ENCODE measurements at places on chromosomes 5 and 9.

DNA sequence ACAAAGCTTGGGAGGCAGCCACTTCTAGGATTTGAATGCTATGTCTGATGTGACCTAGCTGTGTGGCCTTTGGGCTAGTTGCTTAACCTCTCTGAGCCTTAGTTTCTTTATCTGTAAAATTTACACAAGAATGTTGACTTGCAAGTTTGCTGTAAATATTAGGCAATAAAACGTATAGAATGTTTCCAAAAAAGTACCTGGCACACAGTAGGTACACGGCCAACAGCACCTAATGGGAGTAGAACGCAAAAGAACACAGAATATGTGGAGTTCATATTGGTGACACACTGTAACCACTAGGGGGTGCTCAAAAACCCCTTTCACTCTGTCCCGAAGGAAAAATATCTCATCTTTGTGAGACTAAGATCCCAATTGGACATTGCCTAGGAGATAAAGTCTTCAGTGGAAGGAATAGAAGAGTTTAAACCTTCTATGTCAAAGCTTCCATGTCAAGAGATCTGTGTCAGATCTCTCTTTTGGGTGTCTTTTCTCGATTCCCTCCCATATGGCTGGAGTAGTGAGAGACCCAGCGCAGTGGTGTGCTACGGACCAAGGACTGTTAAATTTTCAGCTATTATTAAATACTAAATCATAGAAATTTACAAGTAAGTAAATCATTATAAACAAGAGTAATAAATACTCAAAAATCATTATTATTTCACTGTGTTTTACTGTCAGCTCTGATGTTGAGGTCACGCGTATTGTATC, 145.4 kb upstream of the RAD23B start:
- peak; percentile 34 for DNase-seq

DNA sequence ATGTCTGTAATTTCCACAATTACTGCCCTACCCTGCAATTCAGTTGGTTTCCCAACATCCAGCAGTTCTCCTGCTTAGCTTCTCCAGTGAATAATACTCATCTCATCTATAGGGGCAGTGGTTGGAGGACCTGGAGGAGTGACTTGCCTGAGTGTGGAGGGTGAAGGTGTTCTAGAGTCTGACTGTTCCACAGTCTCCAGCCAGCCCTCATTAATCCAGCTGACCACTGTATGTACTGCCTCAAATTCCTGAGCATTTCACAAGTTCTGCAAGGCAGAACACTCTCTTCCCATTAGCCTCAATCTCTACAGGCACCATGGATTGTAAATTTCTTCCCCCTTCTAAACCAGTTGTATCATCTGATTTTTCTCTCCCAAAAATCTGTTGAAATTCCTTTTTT, 147.4 kb upstream of the NFIL3 start:
- no peak for DNase-seq

GRCh38 chr9:107100591-107100990, 182.5 kb upstream of the RAD23B start:
- DNase-seq = no peak

- DNase-seq = no peak
These were observed 6.2 kb downstream of the GLRX start for GRCh38 chr5:95816341-95816740.

- no peak for DNase-seq
These were observed 20.9 kb downstream of the FAM151B start for GRCh38 chr5:80508844-80509243.

- DNase-seq = no peak
These were observed 37.5 kb downstream of the MAP1B start for GRCh38 chr5:72144762-72145161.

GRCh38 chr9:7180247-7180646, 422.5 kb downstream of the KDM4C start:
- DNase-seq = no peak

GRCh38 chr9:128298535-128299482, 22.7 kb downstream of the SWI5 start:
- DNase-seq = no peak

DNA sequence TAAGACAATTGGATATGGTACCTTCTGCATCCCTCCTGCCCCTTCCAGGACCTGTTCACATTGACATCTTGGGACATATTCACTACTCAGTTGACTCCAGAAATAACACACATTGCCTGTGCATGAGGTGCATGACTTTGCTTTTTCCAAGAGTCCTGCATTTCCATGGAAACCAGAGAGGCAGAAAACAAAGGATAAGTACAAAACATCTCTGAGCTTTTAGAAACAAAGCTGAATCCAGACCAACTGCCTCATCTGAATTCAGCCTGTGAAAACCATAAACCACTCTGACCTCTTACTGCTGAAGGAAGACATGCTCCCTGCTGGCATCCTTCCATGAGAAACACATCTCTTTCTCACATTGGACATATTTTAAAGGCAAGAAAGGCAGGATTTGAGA, 695.1 kb downstream of the TAF11L14 start:
- DNase-seq = peak; percentile 17

DNA sequence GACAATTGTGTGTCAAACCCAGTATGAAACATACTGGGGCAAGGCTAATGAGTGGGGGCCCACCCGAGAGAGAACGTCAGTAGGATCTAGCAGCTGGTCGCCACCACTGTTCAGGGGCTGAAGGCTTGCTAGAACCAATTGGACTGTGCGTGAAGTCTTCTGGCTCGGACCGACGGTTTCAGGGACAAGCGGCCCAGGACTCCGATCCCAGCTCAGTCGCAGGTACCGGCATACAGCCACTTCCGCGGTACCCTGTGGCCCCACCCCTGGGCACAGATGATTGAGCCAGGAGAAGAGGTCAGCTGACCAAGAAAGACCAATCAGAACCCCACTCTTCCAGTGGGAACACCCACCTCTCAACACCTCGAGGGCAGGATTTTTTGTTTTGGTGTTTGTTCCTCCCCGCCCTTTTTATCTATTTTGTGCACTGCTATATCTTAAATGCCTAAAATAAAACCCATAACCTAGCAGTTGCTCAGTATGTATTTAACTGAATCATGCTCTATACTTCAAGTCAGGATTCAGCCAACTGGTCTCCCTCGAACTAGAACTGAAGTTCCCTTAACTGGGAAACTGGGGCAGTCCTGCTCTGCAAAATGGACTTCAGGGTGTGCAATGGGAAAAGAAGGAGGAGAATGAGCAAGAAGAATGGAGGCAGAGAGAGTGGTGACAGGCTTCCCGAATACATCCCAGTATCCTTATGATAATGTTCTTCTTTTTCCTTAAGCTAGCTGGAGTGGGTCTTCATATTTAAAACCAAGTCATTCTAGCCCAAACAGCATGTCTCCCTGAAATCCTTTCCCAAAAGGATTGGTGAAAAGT, 21.1 kb upstream of the CPEB4 start:
- no peak for DNase-seq

GRCh38 chr5:120748474-120748873, 284.4 kb downstream of the PRR16 start:
- no peak for DNase-seq

DNA sequence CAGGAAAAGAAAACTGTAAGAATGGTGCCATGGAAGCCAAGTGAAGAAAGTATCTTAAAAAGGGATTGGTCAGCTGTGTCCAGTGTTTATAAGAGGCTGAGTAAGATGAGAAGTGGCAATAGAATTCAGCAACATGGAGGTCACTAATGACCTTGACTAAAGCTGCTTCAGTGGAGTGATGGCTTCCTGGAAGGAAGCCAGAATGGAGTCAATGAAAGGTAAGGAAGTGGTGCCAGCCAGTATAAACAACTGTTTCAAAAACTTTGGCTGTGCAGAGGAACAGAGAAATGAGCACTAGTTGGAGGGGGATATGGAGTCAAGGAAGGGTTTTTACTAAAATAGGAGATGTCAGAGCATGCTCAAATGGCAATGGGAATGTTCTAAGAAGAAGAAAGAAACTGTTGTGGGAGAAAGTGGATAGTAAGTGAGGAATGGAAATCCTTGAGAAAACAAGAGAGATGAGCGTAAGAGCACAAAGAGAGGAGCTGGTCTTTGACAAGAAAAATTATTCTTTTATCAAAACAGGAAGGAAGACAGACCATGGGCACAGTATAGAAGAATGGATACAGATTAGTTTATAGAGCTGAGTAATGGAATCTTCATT, 11.1 kb upstream of the NRG2 start:
- DNase-seq = no peak

- DNase-seq = no peak
These were observed 6.1 kb downstream of the GLIPR2 start for GRCh38 chr9:36142510-36143244.

DNA sequence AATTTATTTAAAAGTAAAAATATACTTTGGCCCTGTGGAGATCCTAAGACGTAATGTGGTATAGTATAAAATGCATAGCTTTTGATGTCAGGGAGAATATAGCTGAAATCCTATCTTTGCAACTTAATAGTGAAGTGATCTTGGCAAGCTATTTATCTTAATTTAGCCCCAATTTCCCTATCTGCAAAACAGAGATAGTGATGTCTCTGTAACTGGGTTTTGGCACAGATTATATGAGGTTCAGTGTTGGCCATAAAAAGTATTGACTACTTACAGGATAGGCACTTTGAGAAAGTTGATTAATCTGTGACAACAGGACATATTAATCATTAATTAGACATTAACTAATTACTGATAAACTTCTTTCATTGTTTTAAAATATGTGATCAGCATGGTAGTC, 89.2 kb downstream of the ISL1 start:
- DNase-seq = no peak

GRCh38 chr5:122362361-122362760, 50.3 kb downstream of the SNCAIP start:
- DNase-seq = peak; percentile 42

- DNase-seq = no peak
These were observed 118.5 kb upstream of the CACNA1B start for GRCh38 chr9:137759117-137759516.

GRCh38 chr9:89879701-89880100, 274.9 kb downstream of the GADD45G start:
- no peak for DNase-seq

GRCh38 chr5:51997949-51998348, 614.7 kb downstream of the ISL1 start:
- no peak for DNase-seq

DNA sequence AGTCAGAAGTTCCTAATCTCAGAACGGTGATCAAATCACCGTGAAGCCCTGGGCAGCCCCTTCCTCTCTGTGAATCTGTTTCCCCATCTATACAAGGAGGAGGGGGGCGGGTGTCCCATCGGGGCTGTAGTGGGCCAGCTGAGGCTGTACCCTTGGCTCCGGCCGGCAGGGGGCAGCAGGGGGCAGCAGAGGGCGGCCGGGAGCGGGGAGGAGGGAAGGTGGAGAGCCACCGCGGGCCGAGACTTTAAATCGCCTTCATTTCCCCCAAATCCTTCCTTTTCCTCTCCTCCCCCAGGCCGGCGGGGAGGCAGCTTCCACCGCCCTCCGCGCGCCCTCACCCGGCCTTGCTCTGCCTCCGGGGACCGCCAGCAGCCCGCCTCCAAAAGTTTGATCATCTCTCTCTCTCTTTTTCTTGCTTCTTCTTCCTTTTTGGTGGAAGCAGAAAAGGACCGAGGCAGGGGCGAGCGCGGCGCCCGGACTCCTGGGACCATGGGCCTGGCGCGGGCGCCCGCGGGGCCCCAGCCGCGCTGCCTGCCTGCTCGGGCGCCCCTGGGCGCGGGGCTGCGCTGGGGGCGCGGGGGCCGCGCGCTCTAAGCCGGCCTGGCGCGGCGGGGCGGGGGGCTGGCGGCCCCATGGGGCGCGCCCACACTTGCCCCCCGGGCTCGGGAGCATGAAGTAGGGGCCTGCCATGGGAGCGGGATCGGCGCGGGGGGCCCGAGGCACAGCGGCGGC, at the start of gene COL27A1:
Gene COL27A1 (plus strand): TSS at position 275 of the 732 bp plus-strand sequence. CDS start 414 bp downstream, at position 689.
- peak; percentile 80 for DNase-seq

GRCh38 chr9:89664896-89665329, 60.1 kb downstream of the GADD45G start:
- DNase-seq = no peak

DNA sequence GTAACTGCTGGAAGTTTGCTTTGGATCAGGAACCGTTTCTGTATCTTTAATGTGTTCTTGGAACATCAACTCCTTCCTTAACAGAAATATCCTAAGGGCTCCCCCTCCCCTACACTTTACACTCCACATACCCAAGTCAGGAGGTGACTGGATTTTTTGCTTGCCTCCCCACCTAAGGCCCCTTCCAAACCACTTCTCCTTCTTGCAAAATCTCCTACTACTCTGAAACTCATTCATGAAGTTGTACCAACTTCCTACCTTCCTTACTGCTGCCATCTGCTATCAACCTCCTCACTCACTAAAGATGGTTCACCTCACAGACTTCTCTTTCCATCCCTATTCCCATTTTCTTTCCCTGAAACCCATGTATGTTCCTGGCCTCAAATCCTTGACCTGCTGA, 16.1 kb downstream of the TXN start:
- DNase-seq = no peak

- no peak for DNase-seq
These were observed 69.0 kb downstream of the SPRY4 start for GRCh38 chr5:142255831-142256230.

GRCh38 chr5:179879690-179880010, 21.0 kb upstream of the MRNIP start:
- no peak for DNase-seq

- DNase-seq = no peak
These were observed 30.2 kb upstream of the CATSPER3 start for GRCh38 chr5:134937526-134937925.

GRCh38 chr5:81045389-81045807, 85.2 kb downstream of the RASGRF2 start:
- no peak for DNase-seq

- no peak for DNase-seq
These were observed 240.9 kb downstream of the IRX1 start for GRCh38 chr5:3836528-3836927.

- DNase-seq = no peak
These were observed 7.3 kb upstream of the FOXB2 start for GRCh38 chr9:77011973-77012821.

DNA sequence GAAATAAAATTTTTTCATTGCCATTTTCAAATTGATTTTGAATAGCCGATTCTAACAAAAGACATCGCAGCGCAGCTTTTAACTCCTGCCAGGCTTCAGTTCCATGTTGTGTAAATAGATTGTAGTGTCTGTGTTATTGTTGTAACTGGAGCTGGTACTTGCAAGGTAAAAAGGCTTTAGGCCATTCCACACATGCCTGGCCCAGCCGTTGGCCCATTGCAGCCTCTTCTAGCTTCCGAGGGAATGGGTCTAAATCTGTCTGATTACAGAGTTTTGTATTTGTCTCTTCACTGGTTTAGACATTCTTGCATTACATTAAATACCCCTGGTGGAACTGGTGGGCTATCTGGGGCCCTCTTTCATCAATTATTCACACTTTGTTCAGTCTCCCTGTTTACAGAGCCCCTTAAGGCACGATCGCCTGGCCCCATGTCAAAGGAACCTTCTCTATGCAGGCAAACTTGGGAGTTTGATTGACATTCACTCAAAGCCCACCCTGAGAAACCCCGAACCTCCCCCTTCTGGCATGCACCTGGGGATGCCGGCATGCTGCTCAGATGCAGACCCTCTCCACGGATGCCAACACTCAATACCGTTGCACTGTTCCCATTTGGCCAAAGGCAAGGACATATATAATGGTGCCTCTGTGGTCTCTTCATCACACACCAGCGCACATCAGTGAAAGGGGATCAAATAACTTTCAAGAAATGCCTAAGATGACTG, 281.7 kb upstream of the IRX2 start:
- DNase-seq = no peak
